AG20443 (cell line): ENCODE measurements at places on chromosomes 2 and 18.

- no peak for DNase-seq
Observed at GRCh38 chr2:46161315-46161714, 135.9 kb upstream of the EPAS1 start.

DNA sequence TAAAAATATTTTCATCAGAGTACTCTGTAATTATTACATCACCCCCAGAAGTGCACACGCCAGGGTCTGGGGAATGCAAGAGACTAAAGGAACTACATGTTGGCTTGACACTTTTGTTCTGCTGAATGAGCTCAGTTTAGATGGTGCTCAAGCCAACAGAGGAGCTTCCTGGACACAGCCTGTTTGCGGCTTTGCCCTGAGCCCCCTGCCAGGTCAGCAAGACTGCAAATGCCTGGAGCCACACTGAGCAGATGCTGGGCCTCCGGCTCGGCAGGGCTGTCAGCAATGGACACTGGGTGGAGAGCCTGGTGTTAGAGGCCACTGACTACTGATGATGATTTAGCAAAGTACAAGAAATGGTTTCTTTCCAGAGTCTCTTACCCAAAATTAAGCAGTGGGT lies 31.9 kb downstream of the PTPN18 start:
- no peak for DNase-seq

- no peak for DNase-seq
Observed at GRCh38 chr18:10899481-10899880, 249.9 kb downstream of the PIEZO2 start.

DNA sequence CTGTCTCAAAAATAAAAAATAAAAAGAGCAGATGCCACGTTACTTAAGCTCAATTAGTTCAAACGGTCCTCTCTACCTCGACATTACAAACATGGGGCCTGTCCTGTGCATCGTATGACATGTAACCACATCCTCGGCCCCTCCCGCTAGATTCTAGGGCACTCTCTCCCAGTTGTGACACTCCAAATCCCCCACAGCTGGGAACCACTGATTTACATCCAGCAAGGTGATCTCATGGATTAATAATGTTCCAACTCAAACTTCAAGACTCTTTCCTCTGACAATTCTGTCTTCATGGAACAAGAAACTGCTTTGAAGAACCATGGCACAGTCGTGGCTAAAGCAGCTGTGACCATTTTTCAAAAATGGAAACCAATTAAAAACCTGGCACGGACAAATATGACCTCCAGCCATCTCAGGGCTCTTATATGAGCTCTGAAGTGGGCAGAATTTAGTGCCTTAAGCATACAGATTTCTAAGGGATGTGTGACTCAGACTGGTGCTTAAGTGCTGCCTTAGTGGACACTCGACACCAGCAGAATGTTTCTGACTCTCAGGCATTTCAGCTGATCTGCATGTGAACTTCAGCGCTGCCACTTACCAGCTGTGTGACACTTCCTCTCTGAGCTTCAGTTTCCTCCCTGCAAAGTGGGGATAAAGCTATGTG lies 31.7 kb upstream of the ASAP2 start:
- peak; percentile 70 for DNase-seq

DNA sequence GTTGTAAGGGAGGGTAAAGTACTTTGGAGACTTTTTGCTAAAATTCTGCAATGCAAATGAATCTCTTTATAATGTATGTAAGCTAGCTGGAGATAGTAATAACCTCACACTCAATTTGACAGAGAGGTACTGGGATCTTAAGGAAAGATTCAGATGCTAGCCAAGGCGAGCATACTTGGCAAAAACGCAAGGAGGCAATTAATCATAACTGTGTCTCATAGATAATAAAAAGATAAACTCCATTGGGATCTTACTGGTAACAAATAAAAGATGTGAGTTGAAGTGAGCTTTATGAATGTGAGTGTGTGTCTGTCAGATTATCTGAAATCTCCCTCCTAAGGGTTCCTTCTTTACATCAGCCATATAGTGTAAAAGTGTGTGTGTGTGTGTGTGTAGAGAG lies 533.0 kb downstream of the TMX3 start:
- DNase-seq = no peak
